ENCODE measurements at places on chromosomes 13 and 19. TPM values are rescaled to one million over a fixed set of nuclear protein-coding genes. Genes with fewer than 3 reads are reported as not detected.

Gene SIGLEC12
- 3.7 TPM for total RNA-seq

Gene CBY2
- not detected for total RNA-seq

Gene KCNN1
- not detected for total RNA-seq

Gene PRTN3
- not detected for total RNA-seq

Gene PRR22
- 3.8 TPM for total RNA-seq

Gene S1PR4
- 134 TPM for total RNA-seq

Gene ZNF473
- total RNA-seq = 11.8 TPM

DNA sequence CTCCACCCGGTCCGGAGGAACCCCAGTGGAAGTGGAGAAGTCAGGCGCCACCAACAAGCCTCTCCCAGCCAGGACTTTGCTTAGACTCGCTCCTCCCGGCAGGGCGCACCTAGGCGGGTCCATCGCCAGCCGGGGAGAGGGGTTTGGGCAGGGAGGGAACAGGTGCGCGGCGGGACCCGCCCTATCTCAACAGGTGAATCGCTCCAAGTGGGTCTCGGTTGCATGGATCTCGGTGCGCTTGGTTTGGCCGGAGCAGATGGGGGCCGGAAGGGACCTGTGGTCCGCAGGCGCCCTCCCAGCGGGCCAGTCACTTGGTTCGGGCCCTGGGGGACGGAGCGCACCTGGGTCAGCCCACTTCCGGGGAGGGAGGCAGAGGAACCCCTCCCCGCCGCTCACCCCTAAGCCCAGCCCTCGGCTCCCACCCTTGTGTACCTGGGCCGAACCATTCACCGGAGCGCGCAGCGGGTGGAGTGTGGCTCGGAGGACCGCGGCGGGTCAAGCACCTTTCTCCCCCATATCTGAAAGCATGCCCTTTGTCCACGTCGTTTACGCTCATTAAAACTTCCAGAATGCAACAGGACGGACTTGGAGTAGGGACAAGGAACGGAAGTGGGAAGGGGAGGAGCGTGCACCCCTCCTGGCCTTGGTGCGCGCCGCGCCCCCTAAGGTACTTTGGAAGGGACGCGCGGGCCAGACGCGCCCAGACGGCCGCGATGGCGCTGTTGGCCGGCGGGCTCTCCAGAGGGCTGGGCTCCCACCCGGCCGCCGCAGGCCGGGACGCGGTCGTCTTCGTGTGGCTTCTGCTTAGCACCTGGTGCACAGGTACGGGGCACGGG lies at the start of gene LSR:
TSS of gene LSR (plus strand) at position 693 of the 836 bp plus-strand sequence. CDS start at position 714, 21 bp downstream.
- peaks cover 17% of the 10 kb centered on the region for H3K4me1 ChIP-seq
- H3K27me3 ChIP-seq = peaks cover 12% of the 10 kb centered on the region
- H3K36me3 ChIP-seq = peaks cover 8% of the 10 kb centered on the region
- peak; percentile 82 for DNase-seq
- peak within 1 kb of the TSS; percentile 92 for H3K27ac ChIP-seq

- no peak overlapping the region for H3K27ac ChIP-seq
- peak overlapping the region; percentile 96 for H3K4me3 ChIP-seq
- DNase-seq = no peak
- no peaks in the 10 kb centered on the region for H3K36me3 ChIP-seq
- H3K27me3 ChIP-seq = no peaks in the 10 kb centered on the region
These were observed 1.8 kb downstream of the ABHD13 start for GRCh38 chr13:108220041-108220440.

- no peak overlapping the region for H3K4me3 ChIP-seq
- peaks cover 5% of the 10 kb centered on the region for H3K27me3 ChIP-seq
- no peak for DNase-seq
- peaks cover 2% of the 10 kb centered on the region for H3K36me3 ChIP-seq
- no peak overlapping the region for H3K27ac ChIP-seq
- peaks cover 12% of the 10 kb centered on the region for H3K4me1 ChIP-seq
These were observed 57.0 kb downstream of the SLC7A9 start for GRCh38 chr19:32812571-32812970.

- DNase-seq = no peak
- no peak overlapping the region for H3K27ac ChIP-seq
- peaks cover 32% of the 10 kb centered on the region for H3K4me1 ChIP-seq
- H3K27me3 ChIP-seq = no peaks in the 10 kb centered on the region
- no peak overlapping the region for H3K4me3 ChIP-seq
These were observed 181.6 kb downstream of the KLF12 start for GRCh38 chr13:73952648-73953047.

DNA sequence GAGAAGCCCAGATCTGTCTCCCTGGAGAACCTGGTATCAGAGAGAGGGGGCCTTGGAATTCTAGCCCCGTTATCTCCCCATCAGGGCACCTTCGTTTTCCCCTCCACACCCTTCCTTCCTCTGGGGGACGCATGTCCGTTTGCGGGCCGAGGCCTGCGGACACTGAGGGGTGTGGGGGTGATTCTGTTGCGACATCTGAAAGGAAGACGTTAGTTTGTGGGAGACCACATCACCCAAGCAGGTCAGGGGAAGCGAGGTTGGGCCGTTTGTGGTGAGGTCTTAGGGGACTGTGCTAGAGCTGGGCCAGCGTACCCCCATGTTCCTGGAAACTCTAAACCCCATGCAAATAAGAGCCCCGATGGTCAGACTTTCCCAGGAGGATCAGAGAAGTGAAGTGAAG lies 3.7 kb upstream of the HSH2D start:
- no peaks in the 10 kb centered on the region for H3K27me3 ChIP-seq
- peak overlapping the region; percentile 91 for H3K27ac ChIP-seq
- H3K36me3 ChIP-seq = peaks cover 14% of the 10 kb centered on the region
- H3K4me1 ChIP-seq = peaks cover 37% of the 10 kb centered on the region
- H3K4me3 ChIP-seq = peak overlapping the region; percentile 72

DNA sequence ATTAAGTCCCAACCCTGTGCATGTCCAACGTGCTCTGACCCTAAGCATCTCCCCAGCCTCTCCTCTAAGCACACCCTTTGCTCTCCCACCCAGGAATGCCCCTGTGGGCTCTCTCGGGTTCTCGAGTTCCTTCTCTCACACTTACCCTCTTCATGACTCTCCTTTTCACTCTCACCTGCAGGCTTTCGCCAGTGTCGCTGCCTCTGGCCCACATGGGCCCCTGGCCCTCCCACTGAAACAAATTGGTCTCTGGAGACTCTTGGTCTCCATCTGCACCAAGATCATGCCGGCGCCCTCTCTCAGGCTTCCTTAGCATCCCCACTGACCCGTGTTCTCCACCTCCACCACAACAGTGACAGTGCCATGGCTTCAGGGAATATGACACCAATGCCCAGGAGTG lies 19.6 kb upstream of the SACS start:
- no peaks in the 10 kb centered on the region for H3K36me3 ChIP-seq
- H3K4me3 ChIP-seq = no peak overlapping the region
- H3K27me3 ChIP-seq = peaks cover 6% of the 10 kb centered on the region
- no peak overlapping the region for H3K27ac ChIP-seq

GRCh38 chr19:19487077-19487949 lies 28.0 kb downstream of the TSSK6 start:
- H3K27ac ChIP-seq = peak overlapping the region; percentile 99
- H3K36me3 ChIP-seq = peaks cover 4% of the 10 kb centered on the region
- H3K4me1 ChIP-seq = peaks cover 43% of the 10 kb centered on the region
- DNase-seq = no peak
- H3K27me3 ChIP-seq = no peaks in the 10 kb centered on the region

- H3K36me3 ChIP-seq = no peaks in the 10 kb centered on the region
- DNase-seq = no peak
- peaks cover 34% of the 10 kb centered on the region for H3K27me3 ChIP-seq
- H3K27ac ChIP-seq = no peak overlapping the region
These were observed 526 bp downstream of the NFIX start for GRCh38 chr19:12995596-12996405.

DNA sequence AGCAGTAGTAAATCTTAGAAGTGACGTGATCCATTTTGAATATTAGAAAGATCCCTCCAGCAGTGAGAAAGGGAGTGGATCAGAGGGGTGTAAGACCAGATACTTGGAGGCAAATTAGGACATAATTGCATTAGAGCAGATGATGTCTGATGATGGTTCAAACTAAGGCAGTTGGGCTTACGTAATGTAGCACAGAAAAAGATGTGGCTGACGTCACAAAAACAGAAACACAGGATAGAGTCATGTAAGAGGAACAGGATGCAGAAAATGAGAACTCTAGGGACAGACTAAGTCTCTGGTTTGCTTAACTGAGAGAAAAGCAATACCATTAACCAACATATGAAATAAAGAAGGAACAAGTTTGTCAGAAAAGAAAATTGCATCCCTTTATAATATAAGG lies 392.5 kb upstream of the DACH1 start:
- H3K4me1 ChIP-seq = no peaks in the 10 kb centered on the region
- H3K4me3 ChIP-seq = no peak overlapping the region
- DNase-seq = no peak
- no peaks in the 10 kb centered on the region for H3K36me3 ChIP-seq
- no peak overlapping the region for H3K27ac ChIP-seq

DNA sequence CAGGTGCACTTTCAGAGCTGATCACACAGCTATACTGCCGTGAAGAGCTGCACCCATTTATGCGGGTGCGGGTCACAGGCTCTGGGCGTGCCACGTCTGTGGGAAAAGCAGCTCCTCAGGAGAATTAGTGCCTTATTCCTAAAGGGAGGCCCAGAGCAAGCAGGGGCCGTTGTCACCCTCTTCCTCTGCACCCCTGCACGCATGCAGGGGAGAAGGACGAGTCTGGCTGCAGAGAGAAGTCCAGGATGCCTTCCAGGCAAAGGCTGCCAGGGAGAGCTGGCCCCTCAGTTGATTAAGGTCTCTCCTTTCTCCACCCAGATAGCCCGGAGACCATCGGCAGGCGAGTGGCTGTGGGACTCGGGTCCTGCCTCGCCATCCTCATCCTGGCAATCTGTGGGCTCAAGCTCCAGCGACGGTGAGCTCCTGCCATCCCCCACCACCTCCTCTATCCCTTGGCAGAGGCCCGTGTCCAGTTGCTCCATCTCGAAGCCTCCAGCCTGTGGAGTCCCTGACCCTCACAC lies 3.1 kb upstream of the FFAR1 start:
- peaks cover 35% of the 10 kb centered on the region for H3K27me3 ChIP-seq
- DNase-seq = peak; percentile 25
- H3K4me3 ChIP-seq = no peak overlapping the region

DNA sequence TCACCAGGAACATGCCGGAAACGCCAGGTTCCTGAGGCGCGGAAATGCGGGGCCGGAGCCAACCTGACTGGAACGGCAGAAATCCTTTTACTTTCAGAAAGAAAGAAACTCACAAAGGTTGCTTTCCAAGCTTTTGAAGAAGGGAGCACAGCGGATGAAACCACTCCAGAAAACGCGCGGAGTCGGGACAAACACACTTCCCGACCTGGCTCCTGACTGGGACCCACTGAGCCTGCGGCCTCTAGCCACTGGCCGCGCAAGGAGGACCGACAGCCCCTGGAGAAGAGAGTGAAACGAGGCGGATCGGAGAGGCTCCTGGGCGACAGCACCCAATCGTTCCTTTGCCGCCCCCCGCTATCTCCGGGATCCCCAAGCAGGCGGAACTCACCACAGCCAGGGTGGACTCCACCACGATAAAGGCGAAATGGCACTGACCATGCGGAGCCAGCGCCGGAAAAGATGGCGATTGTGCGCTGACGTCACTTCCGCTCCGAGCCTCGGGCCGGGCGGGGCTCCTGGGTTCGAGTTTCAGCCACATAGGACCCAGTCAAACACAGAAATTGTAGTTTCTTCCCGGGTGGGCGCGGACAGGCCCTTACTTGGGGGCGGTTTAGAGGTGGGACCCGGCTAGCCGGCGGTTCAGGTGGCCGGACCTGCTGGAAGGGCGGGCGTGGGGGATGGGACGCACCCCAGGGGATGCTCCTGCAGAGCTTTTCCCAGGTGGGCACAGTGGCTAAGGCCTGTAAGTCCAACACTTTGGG lies at the start of gene ZNF121:
TSS of gene ZNF121 (minus strand) at position 432 of the 761 bp plus-strand sequence. CDS start 16,407 bp downstream, outside the sequence.
- H3K27ac ChIP-seq = peak within 1 kb of the TSS; percentile 95
- peak; percentile 88 for DNase-seq
- H3K36me3 ChIP-seq = peaks cover 30% of the 10 kb centered on the region
- H3K4me1 ChIP-seq = peaks cover 21% of the 10 kb centered on the region
- peaks cover 9% of the 10 kb centered on the region for H3K27me3 ChIP-seq

GRCh38 chr19:16778796-16779411 lies 50.3 kb upstream of the SIN3B start:
- no peaks in the 10 kb centered on the region for H3K4me1 ChIP-seq
- H3K36me3 ChIP-seq = no peaks in the 10 kb centered on the region
- DNase-seq = peak; percentile 52
- peaks cover 6% of the 10 kb centered on the region for H3K27me3 ChIP-seq
- no peak overlapping the region for H3K4me3 ChIP-seq

GRCh38 chr13:99989276-99990125 lies 7.9 kb downstream of the ZIC2 start:
- peak overlapping the region; percentile 10 for H3K4me3 ChIP-seq
- DNase-seq = peak; percentile 39
- H3K4me1 ChIP-seq = peaks cover 19% of the 10 kb centered on the region

- peaks cover 43% of the 10 kb centered on the region for H3K27me3 ChIP-seq
- no peaks in the 10 kb centered on the region for H3K4me1 ChIP-seq
- H3K36me3 ChIP-seq = no peaks in the 10 kb centered on the region
These were observed 11.8 kb upstream of the ZNF175 start for GRCh38 chr19:51559240-51559639.

DNA sequence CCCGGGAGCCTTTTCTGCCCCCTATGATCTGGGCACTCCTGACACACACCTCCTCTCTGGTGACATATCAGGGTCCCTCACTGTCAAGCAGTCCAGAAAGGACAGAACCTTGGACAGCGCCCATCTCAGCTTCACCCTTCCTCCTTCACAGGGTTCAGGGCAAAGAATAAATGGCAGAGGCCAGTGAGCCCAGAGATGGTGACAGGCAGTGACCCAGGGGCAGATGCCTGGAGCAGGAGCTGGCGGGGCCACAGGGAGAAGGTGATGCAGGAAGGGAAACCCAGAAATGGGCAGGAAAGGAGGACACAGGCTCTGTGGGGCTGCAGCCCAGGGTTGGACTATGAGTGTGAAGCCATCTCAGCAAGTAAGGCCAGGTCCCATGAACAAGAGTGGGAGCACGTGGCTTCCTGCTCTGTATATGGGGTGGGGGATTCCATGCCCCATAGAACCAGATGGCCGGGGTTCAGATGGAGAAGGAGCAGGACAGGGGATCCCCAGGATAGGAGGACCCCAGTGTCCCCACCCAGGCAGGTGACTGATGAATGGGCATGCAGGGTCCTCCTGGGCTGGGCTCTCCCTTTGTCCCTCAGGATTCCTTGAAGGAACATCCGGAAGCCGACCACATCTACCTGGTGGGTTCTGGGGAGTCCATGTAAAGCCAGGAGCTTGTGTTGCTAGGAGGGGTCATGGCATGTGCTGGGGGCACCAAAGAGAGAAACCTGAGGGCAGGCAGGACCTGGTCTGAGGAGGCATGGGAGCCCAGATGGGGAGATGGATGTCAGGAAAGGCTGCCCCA lies 8.5 kb upstream of the CEACAM7 start:
- H3K27ac ChIP-seq = no peak overlapping the region
- H3K27me3 ChIP-seq = peaks cover 10% of the 10 kb centered on the region
- peak; percentile 32 for DNase-seq
- H3K36me3 ChIP-seq = no peaks in the 10 kb centered on the region

DNA sequence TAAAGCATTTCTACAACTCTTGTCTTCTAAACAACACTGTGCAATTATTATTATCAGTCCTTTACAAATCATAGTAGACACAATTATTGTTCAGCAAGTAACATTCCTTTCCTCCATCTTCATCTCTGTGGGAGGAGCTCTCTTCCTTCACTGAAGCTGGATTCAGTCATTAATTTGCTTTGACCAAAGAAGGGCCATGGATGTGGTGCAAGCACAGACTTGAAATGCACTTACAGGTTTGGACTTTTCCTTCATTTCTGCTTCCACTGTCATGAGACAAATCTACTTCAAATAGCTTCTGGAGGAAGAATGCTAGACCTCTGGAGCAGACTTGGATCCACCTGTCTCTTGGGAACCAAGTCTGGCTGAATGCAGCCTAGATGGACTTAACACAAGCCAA lies 336.6 kb upstream of the SLITRK6 start:
- no peak overlapping the region for H3K4me3 ChIP-seq
- no peaks in the 10 kb centered on the region for H3K27me3 ChIP-seq
- H3K4me1 ChIP-seq = no peaks in the 10 kb centered on the region
- no peak overlapping the region for H3K27ac ChIP-seq

GRCh38 chr13:70523622-70524021 lies 415.4 kb upstream of the KLHL1 start:
- no peak overlapping the region for H3K27ac ChIP-seq
- no peak for DNase-seq
- H3K4me1 ChIP-seq = no peaks in the 10 kb centered on the region
- no peak overlapping the region for H3K4me3 ChIP-seq
